Large intestine (tissue), 12 donors: ENCODE measurements at places on chromosomes 1 and 21. TPM values are rescaled to one million over a fixed set of nuclear protein-coding genes. Genes with fewer than 3 reads are reported as not detected.

Gene CA6
- not detected for polyA plus RNA-seq

Gene BSND
- not detected for polyA plus RNA-seq

Gene TMEM269
- 0.10 TPM for polyA plus RNA-seq

Gene FCRL6
- 0.69 TPM for polyA plus RNA-seq

Gene ARPC5
- polyA plus RNA-seq: 163 TPM

Gene C1orf53
- polyA plus RNA-seq: 8.2 TPM

Gene SHISA4
- polyA plus RNA-seq: 6.0 TPM

Gene KRTAP10-1
- not detected for polyA plus RNA-seq

Gene PPT1
- 66.3 TPM for polyA plus RNA-seq

Gene C1orf21
- polyA plus RNA-seq: 59.4 TPM

Gene NCF2
- 3.7 TPM for polyA plus RNA-seq

- no peak for DNase-seq
Measured at GRCh38 chr21:35189077-35189863, 140.2 kb upstream of the RUNX1 start.

GRCh38 chr1:169461390-169462000 is 24.2 kb downstream of the SLC19A2 start:
- no peak for DNase-seq

DNA sequence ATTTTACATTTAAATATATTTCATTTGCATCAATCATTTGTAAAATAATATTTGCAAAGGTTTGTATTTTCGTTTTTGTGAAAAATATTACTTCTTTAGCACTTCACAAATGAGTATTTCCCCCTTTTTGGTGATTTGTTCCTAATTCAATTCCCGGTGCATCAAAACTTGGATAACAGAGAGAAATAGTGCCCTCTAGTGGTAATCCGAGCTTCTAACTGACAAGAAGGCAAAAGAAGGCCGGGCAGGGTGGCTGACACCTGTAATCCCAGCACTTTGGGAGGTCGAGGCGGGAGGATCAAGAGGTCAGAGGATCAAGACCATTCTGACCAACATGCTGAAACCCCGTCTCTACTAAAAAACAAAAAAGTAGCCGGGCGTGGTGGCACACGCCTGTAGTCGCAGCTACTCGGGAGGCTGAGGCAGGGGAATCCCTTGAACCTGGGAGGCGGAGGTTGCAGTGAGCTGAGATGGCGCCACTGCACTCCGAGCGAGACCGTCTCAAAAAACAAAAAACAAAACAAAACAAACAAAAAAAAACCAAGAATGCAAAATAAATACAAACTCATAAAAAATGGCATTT is 137.7 kb downstream of the COL11A1 start:
- DNase-seq: peak; percentile 8

DNA sequence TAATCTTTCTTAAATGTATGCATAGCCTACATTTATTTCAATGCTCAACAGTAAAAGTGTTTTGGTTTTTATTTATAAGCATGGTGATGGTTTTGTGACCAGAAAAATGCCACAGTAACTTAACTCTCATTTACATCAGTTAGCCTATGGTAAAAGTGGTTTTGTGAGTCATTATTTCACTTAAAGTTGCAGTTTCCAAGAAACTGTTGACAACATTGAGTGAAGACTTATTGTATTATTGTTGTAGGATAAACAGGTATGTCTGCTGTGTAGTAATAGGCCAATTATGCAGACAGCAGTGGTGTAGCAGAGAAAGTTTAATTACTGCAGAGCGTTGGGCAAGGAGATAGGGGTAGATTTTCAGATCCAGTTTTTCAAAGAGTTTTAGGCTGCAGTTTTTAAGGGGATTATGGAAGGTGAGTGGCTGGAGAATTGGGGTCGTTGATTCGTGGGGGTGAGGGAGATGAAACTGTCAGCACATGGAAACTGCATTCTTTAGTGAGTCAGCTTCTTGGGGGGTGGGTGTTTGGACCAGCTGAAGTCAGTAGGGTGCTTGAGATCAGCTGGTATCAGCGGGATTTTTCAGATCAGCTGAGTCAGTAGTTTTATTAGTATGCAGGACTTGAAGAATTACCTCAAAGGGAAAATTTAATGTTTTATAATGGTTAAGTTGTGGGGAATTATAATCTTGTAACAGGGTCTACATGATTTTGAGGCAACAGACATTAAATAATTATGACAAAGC is 168.7 kb upstream of the FMN2 start:
- no peak for DNase-seq

DNA sequence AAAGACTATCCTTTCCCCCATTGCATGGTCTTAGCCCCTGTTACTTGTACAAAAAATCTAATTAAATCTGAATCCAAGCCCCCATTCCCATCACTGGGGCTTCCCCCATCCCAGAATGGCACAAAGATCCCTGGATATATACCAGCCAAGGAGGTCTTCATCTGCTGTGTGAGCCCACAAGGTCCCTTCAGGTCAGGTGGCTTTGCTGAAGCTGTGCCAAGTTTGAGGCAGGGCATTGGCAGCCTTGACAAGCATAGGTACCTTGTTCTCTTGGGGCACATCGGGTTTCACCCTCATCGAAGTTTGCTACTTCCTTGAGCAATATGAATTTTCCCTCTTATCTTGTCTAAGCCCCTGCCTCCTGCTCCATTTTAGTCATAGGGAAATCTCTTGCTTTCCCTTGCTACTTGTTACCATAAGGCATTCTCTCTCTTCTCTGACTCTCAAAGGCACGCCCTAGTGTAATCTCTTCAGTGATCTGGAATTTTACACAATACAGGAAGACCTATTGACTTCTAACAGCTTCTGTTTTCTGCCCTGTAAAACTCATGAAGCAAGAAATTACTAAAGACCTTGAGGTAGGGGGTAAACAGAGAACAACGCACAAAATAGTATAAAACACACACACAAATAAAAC is 71.4 kb upstream of the COG2 start:
- DNase-seq: peak; percentile 75

GRCh38 chr1:211237579-211237978 is 21.6 kb upstream of the RCOR3 start:
- no peak for DNase-seq

DNA sequence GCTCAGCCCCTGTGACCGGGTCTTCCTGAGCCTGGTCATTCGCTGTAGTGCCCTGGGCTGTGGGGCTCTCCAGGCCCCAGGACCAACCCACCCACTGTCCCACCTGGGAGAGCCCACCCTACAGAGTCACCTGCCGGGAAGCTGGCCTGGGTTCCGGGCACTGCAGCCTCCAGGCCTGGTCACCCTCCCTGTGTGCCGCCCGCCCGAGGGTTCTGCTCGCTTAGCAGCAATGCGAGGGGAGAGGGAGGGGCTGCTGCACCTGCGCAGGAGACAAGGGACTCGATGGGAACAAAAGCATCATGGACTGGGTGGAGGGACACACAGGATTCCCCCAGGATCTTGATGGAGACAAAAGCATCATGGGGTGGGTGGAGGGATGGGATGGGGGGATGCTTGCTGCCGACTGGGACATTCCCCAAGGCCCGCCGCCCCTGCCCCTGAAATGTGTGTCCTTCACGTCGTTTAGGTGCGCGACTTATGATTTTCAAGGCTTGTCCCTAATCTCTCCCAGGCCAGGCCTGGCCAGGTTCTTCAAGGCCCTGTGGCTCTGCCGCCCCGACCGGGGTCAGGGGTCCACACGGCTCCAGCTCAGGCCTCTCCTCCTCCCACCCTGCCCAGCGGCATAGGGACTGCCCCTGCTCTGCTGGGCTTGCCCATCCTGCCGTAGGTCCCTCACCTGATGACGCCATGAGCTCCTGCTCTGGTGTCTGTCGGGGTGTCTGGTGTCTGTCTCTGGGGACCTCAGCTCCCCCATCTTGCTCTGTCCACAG is 1.7 kb downstream of the KRTAP10-8 start:
- no peak for DNase-seq

GRCh38 chr1:220631238-220631815 is 58.8 kb upstream of the C1orf115 start:
- no peak for DNase-seq

DNA sequence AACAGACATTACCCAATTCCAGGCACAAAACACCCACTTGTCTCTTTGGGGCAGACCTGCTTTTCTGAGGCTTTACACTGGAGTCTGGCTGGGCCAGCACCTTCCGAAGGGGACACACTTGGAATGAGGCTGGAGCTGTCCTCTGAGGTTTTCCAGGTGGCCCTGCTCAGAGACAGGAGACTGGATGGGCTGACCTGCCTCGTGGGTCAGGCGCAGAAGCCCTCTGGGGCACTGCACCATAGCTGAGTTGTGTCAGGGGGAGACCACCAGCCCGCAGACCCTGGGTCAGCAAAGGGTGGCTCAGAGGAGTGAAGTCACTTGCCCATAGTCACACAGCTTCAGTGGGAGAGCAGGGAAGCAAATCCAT is 1.8 kb downstream of the SH2D5 start:
- no peak for DNase-seq

- peak; percentile 22 for DNase-seq
Measured at GRCh38 chr1:199859491-199859933, 168.0 kb upstream of the NR5A2 start.

GRCh38 chr1:202158810-202159533 is 1.4 kb downstream of the PTPN7 start:
- no peak for DNase-seq

GRCh38 chr1:63691701-63692425 is 82.0 kb upstream of the ROR1 start:
- DNase-seq: peak; percentile 88

DNA sequence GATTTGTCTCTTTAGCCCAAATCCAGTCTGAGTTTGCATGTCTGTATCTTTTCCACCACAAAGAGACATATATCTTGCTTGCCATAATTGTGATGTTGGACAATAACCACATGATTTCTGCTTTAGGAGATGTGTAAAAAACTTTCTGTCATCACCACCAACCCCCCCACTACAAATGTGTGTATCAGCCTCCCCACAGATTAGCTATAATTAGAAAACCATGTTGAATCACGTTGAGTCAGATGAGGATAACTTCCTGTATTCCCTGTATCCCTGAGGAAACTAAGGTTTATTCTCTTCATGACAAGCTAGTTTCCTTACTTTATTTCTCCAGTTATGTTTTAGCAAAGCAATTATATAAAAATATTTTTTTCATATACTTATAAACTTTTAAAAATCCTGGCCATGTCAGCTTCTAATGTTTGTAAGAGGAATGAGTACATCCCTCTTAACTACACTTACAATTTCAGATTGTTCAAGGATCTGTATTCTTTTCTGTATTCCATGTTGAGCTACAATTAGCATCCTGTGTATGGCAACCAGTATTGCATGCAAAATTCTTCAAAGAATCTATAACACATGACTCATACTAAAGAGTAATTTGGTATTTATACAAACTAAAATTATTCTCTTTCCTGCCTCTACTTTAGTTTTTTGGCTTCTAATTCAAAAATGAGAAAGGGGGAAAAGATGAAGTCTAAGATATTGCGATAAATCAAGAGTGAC is 143.0 kb downstream of the FMN2 start:
- DNase-seq: no peak

DNA sequence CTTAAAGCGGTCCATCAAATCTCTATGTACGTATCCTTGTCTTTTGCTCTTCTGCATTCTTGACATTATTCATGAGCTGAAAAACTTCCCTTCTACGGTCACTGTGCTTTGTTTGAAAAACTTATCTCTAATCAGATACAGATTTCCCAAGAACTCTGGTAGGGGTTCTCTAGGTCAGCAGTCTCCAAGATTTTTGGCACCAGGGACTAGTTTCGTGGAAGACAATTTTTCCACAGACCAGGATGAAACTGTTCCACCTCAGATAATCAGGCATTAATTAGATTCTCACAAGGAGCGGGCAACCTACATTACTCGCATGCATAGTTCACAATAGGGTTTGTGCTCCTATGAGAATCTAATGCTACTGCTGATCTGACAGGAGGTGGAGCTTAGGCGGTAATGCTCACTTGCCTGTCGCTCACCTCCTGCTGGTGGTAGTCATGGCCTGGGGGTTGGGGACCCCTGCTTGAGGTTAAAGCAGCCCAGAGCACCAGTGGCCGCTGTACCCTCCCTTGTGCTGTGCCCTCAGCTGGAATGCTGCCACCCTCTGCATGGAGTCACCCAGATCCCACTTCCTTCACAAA is 30.8 kb downstream of the AK2 start:
- DNase-seq: no peak
